ENCODE measurements at places on chromosomes 2 and 18.

DNA sequence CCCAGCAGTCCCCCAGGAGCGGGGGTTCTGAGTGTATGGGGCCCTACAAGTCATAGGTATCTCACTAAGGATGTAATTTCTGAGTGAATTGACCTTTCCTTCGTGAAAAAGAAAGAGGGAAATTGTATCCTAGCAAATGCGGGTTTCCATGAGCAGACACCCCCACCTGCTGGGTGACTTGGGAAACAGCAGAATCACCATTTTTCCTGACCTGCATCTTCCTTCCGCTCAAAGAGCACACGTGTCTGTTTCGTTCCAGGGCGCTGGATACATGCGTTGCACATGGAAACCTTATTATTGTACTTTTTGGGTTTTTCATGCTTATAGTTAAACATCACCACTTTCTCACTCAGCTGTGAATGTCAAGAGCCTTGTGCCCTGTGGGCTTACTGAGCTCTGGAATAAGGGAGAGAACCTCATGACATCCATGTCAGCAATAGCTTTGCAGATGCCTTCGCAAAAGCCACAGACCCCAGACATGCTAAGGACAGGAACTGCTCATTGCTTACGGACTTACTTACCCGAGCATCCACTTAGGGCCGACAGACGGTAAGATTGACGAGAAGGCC, 132.8 kb downstream of the TPO start:
- DNase-seq: no peak

DNA sequence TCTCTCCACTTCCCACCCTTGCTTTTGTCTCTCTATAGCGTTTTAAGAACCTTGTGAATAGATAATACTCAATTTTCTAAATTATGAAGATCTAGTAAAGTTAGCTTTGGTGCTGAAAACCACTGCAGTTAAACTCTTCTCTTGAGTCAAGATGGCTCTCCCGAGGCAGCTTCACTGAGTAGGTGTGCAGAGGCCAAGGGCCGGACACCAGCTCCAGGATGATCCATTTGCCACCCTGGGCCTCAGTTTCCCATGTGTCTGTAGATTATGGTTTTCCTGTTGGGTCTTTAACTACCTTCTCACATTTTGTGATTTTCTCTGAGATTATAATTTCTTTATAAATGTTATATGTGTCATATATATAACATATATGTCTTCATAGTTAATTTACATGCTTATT, 68.5 kb upstream of the SH3RF3 start:
- DNase-seq: no peak

DNA sequence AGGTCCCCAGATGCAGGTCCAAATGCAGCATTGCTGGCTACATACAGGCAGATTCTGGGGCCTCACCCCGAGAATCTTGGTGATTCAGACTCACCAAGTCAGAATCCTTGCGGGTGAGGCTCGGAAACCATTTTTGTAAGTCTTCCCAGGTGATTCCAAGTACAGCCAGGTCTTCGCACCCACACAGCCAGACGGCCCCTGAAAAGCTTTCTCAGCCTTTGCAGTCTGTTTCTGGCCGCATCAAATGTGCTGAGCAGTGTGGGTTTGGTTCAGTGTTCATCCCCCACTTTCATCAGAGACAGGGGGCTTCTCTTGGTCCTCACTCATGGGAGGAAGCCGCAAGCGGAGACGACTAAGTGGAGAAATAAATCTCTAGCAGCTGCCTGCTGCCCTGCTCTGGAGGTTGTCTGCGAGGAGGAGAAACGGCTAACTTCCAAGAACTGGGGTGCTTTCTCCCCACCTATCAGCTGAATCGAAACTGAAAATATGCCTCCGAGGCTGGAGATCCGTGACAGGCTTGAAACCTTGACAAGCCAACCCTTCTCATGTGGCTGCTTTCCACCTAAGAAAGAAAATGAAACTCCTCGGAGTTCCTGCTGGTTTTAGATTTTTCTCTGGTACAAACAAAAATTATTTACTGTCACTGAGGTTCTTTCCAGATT, 8.9 kb upstream of the TMEM185B start:
- peak; percentile 82 for DNase-seq

DNA sequence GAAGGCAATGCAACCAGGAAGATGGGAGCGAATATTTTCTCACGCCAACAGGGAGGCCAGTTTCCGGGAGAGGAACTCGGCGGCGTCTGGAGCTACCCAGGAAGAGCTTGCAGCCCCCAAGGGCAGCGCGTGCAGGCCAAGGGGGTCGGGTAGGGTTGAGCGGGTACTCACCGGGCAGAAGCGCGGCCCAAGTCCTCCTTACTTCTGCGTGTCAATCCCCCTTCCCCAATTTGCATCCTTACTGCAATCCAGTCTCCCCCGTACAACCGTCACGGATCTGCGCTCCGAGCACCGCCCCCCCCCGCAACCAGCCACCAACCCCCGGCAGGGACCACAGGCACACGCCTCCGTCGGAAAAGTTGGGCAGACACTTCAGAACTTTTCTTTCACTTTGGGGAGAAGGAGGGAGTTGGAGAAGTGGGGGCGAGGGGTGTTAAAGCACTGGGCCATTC, 1.3 kb downstream of the ATP8B1 start:
- DNase-seq: no peak

DNA sequence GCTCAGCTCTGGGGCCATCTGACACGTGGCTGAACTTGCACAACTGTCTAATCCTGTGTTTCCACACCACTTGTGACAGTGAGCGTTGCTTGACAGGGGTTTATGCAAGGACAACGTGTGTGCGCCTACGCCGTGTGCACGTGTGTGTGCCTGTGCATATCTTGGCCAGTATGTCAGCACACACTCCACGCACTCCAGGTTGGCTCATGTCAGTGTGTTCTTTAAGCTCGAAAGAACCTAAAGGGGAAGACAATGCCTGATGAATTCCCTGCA, 85.6 kb upstream of the SALL3 start:
- DNase-seq: no peak

DNA sequence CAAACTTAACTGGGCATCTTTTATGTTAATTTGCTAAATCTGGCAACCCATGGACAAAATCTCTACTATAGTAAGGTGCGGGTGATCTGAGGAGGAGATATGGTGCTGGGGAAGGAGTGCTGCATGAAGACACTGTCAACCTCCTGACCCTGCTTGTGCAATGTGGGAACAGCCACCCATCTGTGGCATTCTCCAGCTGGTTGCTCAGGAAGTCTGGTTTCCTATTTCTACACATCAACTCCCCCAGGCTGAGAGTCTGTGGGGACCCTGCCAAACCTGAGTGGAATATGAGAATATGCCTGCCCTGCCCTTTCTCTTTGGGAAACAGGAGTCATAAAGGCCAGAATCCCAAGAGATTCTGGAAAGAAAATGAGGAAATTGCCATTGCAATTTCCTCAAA, 60.1 kb upstream of the PAX3 start:
- DNase-seq: no peak

DNA sequence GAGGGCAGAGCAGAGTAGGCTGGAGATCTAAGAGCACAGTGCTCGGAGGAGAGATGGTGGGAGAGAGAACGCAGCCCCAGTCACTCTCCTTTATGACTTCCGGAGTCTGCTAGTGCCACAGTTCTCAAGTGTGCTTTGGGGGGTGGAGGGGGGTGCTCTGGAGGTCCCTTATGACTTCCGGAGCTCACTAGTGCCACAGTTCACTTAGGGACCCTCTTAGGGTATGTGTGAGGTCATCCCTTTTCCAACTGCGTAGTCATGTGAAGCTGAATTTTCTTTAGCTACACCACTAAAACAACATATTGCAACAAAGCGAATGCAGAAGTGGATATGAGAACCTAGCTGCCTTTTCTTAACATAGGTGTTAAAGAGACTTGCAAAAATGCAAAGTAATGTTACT, 153.7 kb upstream of the KCTD1 start:
- DNase-seq: no peak

GRCh38 chr2:174368691-174369090, 26.8 kb upstream of the SCRN3 start:
- no peak for DNase-seq

GRCh38 chr2:237344942-237345341, 69.0 kb downstream of the COL6A3 start:
- no peak for DNase-seq

GRCh38 chr18:79317703-79318102, 78.0 kb upstream of the NFATC1 start:
- no peak for DNase-seq

DNA sequence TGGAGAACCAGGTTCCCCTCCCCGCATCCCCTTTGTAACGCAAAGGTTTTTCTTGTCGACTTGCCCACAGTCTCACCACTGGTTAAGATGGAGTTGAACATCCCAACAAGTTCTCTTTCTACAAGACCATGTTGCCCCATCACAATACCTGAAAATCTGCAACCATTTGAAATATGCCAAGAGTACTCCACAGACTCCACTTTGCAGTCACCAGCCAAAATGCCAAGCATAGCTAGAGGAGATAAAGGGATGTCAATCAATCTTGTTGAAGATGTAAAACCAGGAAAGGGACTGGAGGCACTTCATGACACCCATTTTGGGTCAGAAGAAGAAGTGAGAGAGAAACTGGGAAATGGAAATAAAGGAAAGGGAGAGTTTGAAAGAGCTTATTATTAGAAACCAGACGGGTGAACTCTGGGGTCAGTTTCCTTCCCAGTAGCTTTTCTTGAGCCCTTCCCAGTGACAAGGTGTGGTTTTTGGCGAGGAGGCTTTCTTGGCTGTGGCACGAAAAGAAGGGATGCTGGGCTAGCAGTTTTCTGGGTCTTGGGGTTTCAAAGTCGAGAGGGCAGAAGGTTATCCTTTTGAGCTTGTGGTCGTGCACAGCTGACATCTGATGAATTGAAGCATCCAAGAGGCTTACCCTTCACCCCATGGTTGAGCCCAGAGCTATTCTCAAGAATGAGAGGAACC, 79.3 kb downstream of the ACAA2 start:
- DNase-seq: no peak

DNA sequence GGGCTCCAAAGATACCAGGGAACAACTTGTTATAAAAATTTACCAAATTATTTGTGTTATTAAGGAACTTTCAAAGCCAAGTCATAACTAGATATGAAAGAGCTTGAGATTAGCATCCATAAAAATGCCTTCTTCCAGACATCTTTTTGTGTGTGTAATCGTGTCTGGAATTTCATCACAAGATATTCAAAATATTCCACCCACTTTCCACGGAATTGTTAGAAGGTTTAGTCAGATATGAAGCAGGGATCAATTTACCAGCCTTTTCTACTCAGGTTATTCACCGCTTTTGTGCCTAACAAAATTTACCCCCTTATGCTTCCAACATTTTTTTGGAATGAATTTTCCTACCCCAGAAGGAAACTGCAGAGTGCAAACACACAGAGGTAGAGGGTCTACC, 130.2 kb upstream of the ACVR2A start:
- DNase-seq: no peak

GRCh38 chr2:149679286-149679685, 91.7 kb upstream of the MMADHC start:
- DNase-seq: no peak

GRCh38 chr2:86221066-86221684, 21.9 kb downstream of the MRPL35 start:
- no peak for DNase-seq

GRCh38 chr2:239337877-239338484, 62.8 kb downstream of the HDAC4 start:
- DNase-seq: no peak

DNA sequence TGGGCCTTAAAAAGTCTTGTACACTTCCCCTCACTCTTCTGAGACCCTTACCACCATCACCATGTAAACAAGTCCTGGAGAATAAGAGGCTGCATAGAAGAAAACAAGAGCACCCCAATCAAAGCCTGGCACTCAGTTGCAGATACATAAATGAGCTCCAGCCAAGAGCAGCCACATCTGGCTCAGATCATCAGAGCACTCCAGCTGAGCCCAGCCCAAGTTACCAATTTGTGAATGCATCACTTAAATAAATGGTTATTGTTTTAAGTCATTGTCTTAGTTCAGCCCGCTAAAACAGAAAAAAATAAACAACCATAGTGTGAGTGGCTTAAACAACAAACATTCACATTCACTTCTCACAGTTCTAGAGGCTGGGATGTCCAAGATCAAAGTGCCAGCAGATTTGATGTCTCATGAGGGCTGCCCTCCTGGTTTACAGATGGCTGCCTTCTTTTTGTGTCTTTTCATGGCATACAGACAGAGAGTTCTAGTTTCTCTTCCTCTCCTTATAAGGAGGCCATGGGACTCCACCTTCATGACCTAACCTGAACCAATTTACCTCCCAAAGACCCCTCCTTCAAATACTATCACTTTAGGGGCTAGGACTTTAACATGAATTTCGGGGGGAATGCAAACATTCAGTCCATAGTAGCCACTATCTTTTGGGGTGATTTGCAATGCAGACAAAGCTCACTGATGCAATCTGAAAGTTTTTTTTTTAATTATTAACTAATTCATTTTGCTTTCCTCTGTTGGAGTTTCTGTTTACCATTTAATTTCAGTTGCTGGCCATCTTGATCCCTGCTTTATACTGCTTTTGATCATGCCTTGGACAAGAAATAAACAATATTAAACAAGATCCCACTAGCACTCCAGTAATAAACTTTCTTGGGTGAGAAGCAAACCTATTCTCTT, 187.5 kb upstream of the ACVR2A start:
- DNase-seq: no peak

DNA sequence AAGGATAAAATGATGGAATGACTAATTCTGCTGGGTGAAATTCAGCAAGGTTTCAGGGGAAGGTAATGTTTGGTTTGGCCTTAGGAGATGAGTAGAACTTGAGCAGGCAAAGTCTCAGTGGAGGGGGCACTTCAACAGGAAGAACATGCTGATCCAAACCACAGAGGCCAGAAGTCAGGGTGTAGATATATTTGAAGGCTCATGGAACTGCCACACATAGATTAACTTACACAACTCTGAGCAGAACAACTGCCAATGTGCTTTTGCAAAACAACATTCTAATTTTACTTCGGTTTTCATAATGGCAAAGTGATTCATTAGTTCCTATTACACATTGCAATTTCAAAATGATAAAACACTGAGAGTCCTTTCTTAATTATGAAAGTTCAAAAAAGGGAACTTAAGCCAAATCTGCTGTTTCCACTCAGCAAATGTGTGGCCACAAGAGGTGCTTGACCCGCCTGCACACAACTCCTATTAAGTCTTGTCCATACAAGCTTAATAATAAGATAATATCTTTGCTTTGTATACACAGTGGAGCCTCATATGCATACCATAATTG, 284.8 kb downstream of the MREG start:
- DNase-seq: no peak
